ENCODE measurements at places on chromosomes 3 and 15.

- no peak for DNase-seq
These were observed 498.6 kb upstream of the ATP11B start for GRCh38 chr3:182294696-182295095.

DNA sequence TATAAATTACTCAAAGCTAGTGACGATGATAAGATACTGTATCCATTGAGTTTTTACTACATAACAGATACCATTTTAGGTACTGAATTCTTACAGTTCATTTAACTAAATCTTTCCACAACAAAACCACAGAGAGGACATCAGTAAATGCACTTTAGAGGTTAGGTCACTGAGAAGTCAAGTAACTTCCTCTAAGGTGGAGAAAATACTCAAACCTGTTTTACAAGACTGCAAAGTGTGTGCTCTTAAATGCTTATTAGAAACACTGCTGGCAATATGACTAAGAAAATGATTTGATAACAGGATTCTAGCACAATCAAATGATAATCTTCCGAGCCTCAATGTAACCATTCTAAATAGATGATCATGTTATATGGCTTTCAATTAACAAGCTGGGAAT is 99.4 kb downstream of the UBE3A start:
- DNase-seq, result no peak

DNA sequence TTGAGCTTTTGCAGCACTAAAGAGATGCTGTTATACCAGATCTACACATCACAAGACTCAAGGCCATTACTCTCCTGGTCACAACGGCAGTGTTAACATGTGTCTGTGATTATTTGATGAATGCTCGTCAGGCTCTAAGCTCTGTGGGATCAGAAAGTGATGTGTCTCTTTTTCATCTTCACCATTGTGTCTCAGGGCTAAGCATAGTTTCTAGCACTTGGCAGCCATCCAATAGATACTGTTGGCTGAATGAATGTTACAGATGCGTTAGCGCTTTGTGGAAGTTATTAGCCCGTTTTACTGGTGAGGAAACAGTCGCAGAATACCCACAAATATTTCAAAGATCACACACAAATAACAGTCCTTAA is 1.2 kb upstream of the FAM81A start:
- DNase-seq, result no peak

DNA sequence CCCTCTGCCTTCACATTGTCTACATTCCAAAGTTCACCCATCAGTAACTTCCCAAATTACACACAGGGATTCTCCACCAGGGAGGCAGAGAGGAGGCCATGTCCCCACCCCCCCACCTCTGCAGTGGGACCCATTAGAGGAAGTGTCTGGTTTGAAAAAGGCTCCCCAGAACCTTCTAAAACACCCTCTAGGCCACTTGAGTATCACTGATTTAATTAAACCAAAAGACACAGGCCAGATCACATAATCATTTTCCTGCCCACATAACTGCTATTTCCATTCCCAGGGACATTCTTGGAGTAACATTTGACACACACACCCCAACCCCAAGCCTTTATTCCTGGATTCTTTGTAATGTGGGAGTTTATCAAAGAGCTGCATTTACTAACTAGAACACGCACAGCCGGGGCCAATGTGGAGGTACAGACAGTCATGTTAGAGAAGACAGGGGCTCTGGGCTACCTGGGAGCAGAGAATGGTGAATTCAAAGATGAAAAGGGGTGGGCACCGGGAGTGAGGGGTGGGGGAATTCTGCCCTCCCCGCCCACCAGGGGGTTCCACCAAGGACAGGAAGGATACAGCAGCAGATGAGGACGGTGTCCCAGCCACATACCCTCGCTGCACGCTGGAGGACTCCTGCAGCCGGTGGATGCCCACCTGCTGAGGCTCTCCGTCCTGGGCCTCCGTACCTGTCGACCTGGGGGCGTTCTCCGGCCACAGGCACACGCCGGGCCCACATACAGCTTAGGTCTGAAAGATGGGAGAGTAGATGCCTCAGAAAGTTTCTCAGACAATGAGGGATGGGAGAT is 201.4 kb upstream of the CTNNB1 start:
- no peak for DNase-seq

GRCh38 chr3:177062052-177062732 is 135.1 kb downstream of the TBL1XR1 start:
- DNase-seq, result no peak

GRCh38 chr3:25844891-25845290 is 55.0 kb downstream of the OXSM start:
- no peak for DNase-seq

GRCh38 chr3:28186748-28187147 is 54.7 kb upstream of the CMC1 start:
- DNase-seq, result no peak

DNA sequence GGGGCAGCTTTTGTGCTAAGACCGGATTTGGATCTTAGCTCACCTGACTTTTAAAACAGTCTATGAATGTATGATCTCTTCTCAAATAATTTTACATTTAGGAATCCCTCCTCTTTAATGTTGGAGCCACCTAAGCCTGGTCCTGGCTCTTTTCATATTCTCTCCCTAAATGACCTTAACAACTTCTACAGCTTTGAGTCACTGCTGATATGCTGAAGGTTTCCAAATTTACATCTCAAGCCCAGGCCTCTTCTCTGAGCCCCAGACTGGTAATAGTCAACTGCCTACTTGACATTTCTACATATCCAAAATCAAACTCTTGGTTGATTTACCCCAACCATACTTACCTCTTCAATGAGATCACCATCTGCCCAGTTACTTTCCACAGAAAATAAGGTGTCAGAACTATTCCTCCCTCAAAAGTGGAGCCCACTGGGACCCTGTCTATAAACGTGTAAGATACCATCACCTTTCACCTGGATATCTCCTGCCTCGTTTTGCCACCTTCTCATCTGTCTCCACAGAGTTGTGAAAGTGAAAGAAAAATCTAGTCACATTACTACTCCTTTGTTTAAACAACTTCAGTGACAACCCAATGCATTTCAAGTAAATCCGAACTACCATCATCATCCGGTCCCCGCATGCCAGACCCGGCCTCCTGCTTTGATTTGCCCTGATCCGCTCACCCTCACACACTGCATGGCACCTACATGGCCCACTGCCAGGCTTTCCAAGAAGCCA is 48.8 kb downstream of the UBP1 start:
- DNase-seq, result no peak

GRCh38 chr3:12782172-12782815 is 14.2 kb upstream of the CAND2 start:
- DNase-seq, result peak; percentile 36

DNA sequence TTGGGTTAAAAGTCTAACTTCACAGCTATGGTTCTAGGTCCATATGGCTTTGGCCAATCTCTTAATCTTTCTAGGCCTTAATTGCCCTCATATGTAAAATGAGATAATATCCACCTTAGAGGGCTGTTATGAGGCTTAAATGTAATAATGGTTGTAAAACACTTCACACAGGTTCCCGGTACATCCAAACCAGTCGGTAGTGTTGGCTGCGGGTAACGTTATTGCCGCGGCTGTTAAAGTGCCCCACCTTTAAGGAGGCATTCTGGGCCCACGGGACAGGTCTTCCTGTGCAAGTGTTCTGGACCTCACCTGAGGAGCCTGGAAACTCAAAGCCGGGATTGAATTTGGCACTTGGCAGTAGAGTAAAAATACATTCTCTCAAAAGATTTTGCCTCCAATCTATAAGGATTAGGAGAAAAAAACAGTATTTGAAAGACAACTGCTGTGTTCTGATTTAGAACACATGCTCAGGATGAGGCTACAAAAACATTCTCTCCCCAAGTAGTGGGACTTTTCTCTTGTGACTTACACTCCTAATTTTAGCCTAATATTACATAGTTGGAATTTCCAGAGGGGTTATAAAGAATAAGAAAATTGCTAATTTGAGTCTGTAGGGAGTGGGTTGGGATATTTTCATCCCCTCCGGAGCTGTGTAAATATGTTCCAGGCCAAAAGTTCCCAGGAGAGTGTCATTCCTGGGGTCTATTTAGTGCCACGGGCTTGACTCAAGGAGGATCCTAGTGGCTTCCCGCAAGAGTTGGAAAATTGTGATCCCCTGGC is 44.9 kb upstream of the TSEN2 start:
- no peak for DNase-seq

GRCh38 chr15:74994236-74994635 is 1.1 kb upstream of the SCAMP5 start:
- no peak for DNase-seq

GRCh38 chr3:193347521-193348501 is 30.7 kb downstream of the ATP13A5 start:
- no peak for DNase-seq

DNA sequence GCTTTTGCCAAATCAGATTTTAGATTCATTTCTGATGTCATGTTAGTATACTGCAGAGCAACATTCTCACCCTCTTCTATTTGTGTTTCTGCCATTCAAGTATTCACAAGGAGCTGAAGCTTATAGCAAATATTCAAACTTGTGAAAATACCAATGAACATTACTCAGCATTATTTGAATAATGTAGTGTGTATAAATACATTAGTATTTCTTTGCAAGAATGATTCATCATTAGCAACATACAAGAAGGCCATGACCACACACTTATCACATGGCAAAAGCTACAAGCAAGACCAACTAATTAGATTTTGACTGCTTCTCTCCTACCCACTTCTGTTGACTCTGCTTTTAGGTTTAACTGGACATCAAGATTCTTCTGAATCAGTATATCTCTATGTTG is 124.9 kb downstream of the IGSF11 start:
- no peak for DNase-seq

DNA sequence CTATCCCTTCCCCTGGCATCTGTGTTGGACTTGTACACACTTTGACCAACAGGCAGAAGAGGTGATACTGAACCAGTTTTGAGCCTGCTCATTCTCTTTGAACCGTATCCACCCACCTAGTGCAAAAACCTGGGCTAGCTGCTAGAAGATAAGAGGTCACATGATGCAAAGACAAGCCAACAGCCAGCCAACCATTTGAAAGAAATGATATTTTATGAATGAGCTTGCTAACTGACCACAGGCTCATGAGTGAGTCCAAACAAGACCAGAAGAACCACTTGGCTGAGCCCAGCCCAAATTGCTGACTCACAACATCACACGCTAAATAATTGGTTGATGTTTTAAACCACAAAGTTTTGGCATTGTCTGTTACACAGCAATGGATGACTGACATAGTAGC is 74.0 kb upstream of the CTNNB1 start:
- DNase-seq, result no peak

DNA sequence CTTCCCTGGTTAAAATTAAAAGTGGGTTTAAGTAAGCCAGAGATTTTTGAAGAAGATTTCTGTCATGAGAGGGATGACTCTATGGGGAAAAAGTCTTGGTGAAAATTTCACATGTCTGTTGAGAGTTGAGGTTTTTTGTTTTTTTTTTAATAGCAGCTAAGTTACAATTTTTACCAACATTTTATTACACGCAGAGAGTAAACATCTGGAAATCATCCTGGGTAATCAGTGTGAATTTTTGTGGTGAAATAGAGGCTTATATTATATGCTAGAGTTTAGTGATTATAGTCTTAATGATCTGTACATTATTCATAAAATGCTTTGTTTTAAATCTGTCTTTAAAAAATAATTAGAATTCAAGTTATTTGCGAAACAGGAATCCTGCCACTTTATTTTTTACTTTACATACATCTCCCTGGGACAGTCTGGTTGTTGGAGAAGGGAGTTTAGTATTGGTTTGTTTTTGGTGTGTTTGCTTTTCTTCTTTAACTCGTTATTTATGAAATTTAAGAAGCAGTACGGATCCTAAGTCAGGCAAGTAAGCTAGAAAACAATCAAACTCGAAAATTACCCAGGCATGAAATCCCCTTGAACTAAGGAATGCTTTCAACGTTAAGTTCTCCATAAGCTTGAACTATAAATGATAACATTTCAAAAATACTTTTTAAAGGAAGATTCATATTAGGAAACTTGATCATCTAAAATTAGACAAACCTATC is 143.4 kb upstream of the TSC22D2 start:
- no peak for DNase-seq

DNA sequence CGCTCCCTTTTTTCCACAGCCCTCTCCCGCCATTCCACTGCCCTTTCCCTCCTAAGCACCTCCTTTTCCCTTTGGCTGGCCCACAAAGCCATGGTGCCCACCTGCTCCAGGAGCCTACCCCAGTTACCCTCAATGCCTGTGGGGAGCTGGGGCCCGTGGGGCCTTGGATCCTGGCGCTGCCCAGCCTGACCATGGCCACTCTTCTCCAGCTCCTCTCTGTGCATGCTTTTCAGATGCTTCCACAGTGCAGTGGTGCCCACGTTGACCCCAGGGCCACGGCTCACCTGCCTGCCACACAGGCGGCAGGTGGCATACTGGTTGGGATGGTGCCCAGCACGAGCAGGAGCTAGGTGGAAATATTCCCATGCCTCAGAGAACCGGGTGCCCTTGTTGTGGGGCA is 1.5 kb downstream of the ZBED2 start:
- no peak for DNase-seq

DNA sequence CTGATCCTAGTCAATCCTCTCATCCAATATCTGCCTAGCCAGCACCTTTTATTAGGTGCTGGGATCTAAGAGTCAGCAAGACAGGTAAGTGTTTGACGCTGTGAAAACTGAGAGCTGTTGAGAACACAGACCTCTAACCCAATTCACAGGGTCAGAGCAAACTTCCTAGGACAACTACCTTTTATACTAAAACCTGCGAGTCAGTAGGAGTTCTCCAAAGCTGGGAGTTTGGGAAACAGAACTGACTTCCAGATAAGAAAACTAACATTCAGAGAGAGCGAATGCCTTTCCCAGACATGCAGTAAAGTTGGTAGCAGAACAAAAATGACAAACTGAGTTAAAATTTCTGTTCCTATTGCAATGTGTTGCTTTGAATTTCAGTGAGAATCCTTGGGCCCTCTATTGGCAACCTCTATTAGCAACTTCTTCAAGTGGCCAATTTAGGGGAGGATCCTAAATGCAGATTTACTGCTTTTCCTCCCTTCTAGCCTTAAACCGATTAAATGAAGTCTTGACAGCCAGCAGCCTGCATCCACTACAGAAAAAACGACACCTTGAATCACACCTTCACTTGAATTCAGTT is 11.3 kb downstream of the NR2E3 start:
- no peak for DNase-seq

DNA sequence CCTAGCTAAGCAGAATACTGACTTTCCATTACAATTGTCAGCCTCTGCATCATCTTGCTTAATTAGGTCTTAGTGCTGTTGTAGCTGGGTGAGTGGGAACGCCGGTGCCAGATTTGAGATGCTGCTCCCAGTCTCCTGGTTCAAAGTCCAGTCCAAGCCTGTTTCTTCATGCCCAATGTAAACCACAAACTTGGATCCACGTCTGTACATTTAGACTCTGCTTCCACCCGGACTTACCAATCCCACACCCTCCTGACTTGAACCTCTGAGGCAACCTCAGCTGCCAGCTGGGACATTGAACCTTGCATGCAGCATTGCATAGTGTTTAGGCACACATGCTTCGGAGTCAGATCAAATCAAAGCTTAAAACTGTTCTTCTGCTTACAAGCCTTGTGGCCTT is 43.0 kb downstream of the BCL2L10 start:
- DNase-seq, result no peak

- no peak for DNase-seq
These were observed 183.5 kb downstream of the TBL1XR1 start for GRCh38 chr3:177013681-177014280.

Measured in AG08396 (cell line).